ENCODE measurements at places on chromosomes 4 and X.

GRCh38 chr4:7698584-7698983, 241.1 kb downstream of the AFAP1 start:
- no peak for DNase-seq

DNA sequence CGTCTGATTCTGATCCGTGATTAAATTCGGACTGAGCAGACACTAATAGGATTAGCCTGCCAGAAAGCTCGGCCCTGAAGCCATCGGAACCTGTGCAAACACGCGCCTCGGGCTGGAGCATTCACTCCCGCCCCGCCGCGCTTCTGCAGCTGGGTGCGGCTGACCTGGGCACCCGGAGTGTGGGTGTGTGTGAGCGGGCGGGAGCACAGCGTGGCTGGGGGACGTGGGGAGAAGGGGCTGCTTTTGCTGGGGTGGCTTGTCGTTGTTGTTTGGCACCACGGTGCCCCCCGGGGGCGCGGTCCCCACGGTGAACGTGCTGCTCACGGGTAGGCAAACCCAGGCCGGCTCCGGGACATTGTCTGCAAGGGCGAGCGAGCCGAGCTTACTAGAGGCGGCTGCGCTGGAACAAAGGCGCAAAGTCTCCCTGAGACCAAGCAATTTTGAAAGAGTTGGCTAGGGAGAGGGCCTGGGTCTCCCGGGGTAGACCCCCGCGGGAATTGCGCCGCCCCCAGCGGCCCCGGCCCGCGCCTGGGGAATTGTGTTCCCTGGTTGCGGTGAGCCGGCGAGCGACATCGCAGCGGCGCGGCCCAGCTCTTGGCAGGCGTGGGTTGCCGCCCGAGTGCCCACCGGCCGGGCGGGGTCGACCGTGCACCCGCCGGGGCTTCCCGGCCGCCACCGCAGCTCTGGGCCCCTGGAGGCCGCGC, 1.4 kb downstream of the MAMLD1 start:
- no peak for DNase-seq

GRCh38 chrX:45233531-45233930, 32.9 kb upstream of the DIPK2B start:
- no peak for DNase-seq

- DNase-seq = peak; percentile 61
These were observed at the start of gene AMOT for GRCh38 chrX:112840382-112841113. AMOT (minus strand) TSS chrX:112840831; CDS start chrX:112823126, 17,705 bp downstream.

- DNase-seq = no peak
These were observed 34.6 kb downstream of the F8 start for GRCh38 chrX:154987940-154988339.

GRCh38 chr4:147103403-147103946, 157.8 kb upstream of the TTC29 start:
- no peak for DNase-seq

Data from CD4-positive, alpha-beta T cell treated with Interleukin-4 for 4 hours (primary cell).